SK-N-SH (cell line): ENCODE measurements at places on chromosomes 5 and 9.

- no peak for DNase-seq
Observed at GRCh38 chr5:121377461-121377860, 474.2 kb upstream of the FTMT start.

- DNase-seq, result no peak
Observed at GRCh38 chr5:87909382-87909781, 359.3 kb downstream of the TMEM161B start.

DNA sequence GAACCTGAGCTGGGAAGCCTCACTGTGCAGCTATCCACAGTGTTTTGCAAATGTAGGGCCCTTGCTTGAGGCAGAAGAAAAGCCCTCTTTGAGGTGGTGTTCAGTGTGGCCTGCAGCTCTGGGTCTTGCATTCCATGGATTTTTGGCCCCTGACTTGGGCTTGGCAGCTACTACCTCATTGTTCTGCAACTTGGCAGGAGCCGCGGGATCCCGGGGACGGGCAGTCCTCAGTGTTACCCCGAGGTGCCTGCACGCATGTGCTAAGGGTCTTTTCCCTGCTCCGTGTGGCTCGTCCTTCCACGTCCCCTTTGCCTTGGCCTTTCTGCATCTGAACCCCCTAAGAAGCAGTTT is 39.8 kb downstream of the NEK6 start:
- DNase-seq, result no peak

- DNase-seq, result no peak
Observed at GRCh38 chr9:11039006-11039405, 426.2 kb upstream of the PTPRD start.

DNA sequence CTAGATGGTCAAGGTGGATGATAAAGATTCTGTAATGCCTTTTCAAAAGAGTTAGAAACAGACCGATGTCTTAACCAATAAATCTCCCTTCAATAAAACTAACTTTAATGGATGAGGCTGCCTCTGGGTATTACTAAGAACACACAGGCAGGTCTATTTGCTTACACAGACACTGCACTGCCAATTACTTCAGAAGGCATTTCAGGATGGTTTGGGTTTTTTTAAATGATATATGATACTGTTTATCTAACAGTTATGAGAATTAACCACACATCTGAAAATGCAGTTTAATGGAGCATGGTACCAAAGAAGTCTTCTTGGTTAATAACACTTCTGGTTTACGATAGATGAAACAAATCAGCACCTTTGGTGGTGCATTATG is 367.9 kb upstream of the GRAMD2B start:
- peak; percentile 21 for DNase-seq

GRCh38 chr5:73186976-73187375 is 14.0 kb downstream of the TMEM174 start:
- no peak for DNase-seq

- DNase-seq, result no peak
Observed at GRCh38 chr9:37327553-37327952, 94.9 kb upstream of the GRHPR start.
